Glomerular endothelial cell (primary cell): ENCODE measurements at places on chromosomes 7 and 10. TPM values are rescaled to one million over a fixed set of nuclear protein-coding genes. Genes with fewer than 3 reads are reported as not detected.

- no peak for DNase-seq
These were observed 281.6 kb downstream of the HGF start for GRCh38 chr7:81488210-81488609.

Gene FAM221A
- total RNA-seq: 2.0 and 6.0 TPM in 2 replicates

Gene MSS51
- 1.3 and 2.4 TPM in 2 replicates for total RNA-seq

Gene CUBN
- 1.9 and 2.1 TPM in 2 replicates for total RNA-seq
